ENCODE measurements at places on chromosomes 5 and 9.

DNA sequence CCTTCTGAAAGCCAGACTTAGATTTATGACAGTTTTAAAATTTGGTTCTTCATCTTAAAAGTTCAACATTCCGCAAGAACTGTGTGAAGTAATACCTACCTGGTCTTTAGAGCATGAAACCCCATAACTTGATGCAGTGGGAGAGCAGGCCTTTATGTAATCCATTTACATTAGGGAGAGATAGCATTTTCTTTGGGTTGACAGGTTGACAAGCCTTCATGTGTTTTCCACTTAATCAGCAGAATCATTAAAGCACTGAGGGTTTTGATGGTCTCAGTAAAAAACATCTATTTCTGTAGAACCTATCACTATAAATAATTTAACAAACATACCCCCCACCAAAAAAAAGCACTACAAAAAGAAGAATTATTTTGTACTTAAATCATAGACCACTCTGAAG is 121.6 kb upstream of the KIF2A start:
- no peak for DNase-seq

DNA sequence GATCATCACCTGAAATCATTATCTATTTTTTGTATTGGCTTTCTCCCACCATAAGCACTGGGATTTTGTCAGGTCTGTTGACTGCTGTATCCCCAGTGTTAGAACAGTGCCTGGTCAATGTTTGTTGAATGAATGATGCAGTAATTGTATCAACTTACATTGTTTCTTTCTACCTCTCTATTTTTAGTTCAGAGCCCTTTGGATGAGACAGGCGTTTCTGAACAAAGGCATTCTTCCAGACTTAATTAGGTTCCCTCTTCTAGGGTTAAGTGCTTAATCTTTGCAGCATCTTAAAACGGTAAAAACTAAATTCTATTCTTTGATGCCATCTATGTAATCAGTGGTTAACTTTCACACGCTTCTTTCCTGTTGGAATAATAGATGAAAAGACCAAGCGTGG is 26.3 kb downstream of the SLC44A1 start:
- no peak for DNase-seq

- no peak for DNase-seq
Measured at GRCh38 chr5:131005963-131006684, 158.9 kb downstream of the HINT1 start.

DNA sequence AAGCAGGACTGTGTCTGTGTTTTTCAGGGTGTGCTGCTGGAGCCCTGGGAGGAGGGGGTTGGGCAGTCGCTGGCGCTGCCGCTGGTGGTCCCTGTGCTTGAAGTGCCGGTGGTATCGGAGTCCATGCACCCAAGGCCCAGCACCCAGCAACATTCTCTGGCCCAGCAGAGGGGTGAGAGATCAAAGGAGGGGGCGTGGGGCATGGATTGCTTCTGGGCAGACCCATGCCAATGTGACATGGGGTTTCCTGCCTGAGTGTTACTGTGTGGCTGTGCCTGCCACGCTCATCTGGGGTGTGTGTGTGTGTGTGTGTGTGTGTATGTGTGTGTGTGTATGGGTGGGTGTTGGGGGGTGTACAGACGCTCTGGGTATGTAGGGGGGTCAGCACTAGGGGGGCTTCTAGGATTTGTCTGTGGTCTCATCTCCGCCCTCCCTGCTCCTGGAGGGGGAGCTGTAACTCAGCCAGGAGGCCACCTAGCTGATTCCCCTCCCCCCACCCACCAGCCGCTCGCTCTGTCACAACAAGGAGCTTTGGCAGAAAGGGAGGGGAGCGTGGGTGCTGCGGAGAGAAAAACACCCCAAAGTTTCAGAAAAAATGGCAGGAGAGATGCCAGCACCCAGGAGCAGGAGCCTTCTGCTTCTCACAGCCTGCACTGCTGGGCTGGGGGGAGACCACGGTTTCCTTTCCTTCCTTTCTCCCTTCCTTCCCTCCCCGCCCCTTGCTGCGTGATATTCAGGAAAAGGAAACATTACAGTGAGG is 35.9 kb upstream of the HSPA9 start:
- no peak for DNase-seq

DNA sequence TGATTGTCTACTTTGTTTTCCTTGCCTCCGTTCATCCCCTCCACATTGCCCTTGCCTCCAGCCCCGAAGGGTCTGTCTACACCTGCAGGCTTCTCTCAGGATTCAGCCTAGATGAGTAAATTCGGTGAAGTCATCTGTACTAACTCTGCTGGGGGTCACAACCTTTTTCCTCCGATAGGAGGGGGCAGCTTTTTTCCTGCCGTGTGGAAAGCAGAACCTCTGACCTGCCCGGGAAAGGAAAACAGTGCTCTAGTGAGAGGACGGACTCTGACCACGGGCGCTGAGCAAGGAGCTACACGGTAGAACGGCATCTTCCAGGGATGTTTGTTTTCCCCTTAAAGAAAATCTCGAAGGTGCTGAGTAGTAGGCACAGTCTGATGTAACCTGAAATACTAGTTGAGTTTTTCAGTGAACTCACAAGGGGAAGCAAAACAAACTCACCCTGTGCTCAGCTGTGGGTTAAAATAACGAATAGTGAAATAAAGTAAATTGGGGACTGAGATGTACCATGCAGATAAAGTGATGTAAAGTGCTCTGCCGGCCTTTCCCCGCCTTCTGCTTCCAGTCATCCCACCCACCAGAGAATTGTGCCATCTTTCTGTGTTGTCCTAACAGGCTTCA is 281.8 kb downstream of the AOPEP start:
- DNase-seq: peak; percentile 83

- DNase-seq: no peak
Measured at GRCh38 chr5:74040065-74040551, 414.1 kb downstream of the ARHGEF28 start.

GRCh38 chr9:70933321-70933720 is 188.1 kb downstream of the TRPM3 start:
- DNase-seq: no peak

- DNase-seq: no peak
Measured at GRCh38 chr9:93456022-93456421, 2.6 kb upstream of the FAM120AOS start.

DNA sequence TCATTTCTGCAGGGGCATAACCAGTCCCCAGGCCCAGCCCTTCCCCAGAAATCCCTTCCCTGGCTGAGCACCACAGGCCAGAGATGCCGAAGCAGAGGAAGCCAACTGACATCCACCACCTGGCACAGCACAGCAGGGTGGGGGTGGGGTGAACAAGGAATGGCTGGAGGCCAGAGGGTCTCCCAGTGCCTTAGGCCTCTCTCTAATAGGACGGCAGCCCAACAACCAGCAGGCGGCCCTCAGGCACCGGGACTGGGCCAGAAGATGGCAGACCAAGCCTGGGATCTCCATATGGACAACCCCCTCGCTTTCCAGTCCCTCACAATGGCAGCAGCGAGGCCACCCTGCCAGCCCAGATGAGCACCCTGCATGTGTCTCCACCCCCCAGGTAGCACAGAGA is 13.2 kb downstream of the PDLIM4 start:
- DNase-seq: no peak

DNA sequence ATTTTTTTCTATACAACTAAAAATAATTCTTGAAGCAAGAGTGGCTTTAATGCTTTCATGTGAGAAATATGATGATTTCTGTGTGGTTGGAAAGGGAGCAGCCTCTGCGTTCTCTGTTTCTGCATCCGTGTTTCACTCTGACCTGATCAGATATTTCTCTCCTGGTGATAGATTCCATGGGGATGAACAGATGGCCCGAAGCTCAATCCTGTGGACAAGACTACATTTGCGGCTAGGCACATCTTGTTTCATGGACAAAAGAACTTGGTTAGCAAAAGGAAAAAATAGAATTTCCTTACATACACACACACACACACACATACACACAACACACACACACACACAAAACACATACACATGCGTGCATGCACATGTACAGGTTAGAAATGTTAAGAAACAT is 218.2 kb upstream of the ADAMTS16 start:
- DNase-seq: no peak

DNA sequence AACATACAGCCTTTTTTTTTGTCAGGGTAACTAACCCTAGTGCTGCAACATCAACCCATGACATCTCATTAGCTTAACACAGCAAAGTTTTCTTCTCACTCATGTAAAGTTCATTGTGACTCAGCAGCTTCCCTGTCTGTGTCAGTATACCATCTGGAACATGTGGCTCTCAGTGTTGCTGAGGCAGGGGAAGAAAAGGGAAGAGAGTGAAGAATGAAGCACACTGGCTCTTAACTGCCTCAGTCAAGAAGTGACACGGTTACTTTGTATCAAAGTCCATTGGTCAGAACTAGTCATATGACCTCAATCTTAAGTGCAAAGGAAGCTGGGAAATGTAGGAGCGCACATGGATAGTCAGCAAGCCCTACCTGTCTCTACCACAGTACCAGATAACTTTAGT is 185.0 kb upstream of the ELL2 start:
- DNase-seq: peak; percentile 60

DNA sequence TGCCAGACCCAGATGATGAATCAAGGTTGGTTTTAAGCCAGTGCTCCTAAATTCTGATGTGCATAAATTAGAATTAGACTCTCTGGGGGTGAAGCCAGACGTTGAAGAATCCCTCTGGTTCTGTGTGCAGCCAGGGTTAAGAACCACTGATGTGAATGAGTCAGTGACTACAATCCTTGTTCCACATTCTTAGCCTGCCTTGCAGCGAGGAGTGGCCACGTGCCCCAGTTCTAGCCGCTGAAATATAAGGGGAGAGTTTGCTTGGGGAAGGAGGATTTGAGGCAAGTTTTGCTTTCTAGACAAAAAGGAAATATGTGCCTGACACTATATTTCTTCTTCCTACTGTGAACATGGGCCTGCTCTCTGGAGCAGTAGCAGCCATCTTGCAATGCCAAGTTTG is 34.2 kb upstream of the MSH3 start:
- DNase-seq: no peak

GRCh38 chr5:100303216-100303615 is 232.0 kb upstream of the FAM174A start:
- DNase-seq: no peak

- DNase-seq: no peak
Measured at GRCh38 chr5:61796773-61797172, 464.7 kb downstream of the ZSWIM6 start.

- DNase-seq: peak; percentile 76
Measured at GRCh38 chr5:169009123-169009522, 291.8 kb downstream of the SLIT3 start.

DNA sequence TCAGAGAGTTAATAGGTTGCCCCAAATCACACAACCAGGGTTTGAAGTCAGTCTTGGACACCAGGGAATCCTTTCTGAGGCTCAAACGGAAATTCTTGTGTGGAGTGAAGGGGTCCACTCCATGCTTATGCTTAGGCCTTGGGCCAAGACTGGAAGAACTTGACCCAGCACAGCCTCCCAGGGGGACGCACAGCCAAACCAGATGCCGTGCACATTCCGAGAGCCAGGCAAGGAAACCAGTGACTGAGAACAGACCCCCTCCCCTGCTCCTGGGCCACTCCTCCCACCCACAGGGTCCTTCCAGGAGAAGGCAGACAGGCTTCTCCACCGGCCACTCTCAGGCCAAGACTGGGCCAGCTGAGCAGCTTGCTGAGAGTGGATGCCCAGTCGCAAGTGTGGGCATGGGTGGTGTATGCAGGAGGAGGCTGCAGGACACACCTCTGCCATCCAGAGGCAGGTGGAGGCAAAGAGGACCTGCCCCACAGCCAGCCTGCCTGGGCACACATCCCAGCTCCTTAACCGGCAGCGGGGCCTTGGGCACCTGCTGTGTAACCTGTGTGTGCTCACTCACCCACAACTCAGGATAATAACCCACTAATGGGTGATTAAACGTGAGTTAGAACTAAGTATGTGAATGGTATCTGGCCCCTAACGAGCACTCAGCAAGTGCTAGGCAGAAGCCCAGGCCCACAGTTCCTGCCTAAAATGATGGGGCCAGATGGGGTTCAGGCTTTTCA is 38.0 kb downstream of the NIPAL4 start:
- no peak for DNase-seq

- DNase-seq: no peak
Measured at GRCh38 chr9:85016384-85017006, 347.0 kb downstream of the NTRK2 start.

All from Caki2 (cell line).